Dermis microvascular lymphatic vessel endothelial cell (primary cell): ENCODE measurements at places on chromosomes 12 and 14.
A peak's percentile ranks its signal among the peaks of the same experiment; 100 is the strongest.

GRCh38 chr14:61145034-61145902 is 135.9 kb downstream of the TMEM30B start:
- DNase-seq = no peak

GRCh38 chr14:23358553-23359166 is 6.0 kb upstream of the SLC22A17 start:
- no peak for DNase-seq

DNA sequence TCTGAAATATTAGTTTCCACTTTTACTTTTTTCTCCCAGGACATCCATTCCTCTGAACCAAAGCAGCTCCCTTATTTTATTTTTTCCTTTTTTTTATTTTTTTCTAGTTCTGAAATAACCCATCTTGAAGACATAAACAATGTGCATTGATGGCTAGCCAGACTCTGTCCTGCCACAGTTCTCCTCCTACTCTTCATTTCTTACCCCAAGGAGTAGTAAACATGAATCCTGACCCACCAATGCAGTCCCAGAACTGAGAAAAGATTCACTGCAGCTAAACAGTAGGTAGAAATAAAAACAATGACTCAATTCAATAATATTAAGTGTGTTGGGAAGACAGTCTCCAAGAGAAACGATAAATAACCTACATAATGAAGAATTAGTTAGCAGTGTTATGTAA is 65.7 kb upstream of the NOVA1 start:
- DNase-seq = no peak

DNA sequence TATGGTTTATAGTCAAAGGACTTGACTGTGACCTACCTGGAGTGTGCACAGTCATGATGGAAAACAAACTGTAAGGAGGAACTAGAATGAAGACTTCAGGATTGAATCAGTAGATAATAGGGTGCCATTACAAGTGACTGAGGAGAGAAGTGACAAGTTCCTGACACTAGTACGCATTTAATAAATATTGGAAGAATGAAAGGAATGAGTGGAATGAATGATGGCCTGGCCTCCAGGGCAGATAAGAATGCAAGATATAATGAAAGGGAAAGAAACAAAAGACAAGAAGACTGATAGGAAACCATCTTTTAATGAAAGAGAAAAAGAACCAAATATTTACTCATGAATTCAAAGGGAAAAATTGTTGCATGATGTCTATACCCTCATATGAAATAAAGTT is 44.7 kb upstream of the NEDD1 start:
- no peak for DNase-seq

DNA sequence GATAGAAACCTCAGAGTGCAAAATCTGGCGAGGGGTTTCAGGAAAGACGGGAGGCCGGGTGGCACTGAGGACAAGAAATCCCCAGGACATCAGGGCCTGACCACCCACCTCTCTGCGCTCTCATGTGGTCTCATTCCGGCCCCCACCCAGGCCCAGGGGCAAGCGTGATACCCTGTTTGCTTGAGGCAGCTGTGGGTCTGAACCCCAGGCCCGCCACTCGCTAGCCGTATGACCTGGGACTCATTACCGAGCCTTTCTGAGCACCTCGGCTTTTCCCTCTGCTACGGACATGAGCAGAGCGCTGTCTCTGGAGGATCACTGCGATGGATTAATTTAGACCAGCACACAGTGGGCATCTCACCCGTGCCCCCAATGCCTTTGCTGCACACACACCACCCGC is 25.5 kb upstream of the BCDIN3D start:
- no peak for DNase-seq

DNA sequence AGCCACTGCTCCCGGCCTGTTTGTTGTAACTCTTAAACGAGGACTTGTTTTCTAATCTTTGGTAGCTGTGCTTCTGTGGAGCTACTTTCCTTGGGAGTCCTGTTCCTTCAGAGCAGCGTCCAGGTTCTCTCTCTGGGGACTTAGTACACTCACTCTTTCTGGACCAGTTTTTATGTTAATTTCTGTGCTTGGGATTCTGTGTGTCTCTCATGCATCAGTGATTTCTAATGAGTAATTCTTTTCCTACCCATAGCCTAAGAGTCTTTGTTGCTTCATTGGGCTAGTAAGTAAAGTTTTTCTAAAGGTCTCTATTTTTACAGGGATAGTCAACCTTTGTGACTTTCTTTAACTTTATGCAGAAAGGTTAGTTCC is 289.3 kb downstream of the FBXL14 start:
- no peak for DNase-seq

DNA sequence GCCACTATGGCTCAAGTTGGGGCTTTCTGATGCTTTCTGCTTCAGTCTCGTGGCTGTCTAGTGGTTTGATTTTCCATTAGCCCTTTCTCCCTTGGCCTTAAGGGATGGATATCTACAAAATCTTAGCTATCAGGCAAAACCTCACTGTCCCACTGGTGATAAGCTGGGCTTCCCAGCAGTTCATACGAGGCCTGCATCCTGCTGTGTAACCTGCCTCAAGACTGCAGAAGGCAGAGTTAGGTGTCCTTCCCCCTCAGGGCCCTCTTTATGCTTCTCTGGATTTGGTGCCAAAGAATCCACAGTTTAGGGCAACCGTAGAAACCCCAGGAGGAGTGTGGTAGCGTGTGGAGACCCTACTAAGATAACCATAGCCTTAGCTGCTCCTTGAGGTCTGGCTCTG is 38.9 kb downstream of the ETV6 start:
- no peak for DNase-seq

DNA sequence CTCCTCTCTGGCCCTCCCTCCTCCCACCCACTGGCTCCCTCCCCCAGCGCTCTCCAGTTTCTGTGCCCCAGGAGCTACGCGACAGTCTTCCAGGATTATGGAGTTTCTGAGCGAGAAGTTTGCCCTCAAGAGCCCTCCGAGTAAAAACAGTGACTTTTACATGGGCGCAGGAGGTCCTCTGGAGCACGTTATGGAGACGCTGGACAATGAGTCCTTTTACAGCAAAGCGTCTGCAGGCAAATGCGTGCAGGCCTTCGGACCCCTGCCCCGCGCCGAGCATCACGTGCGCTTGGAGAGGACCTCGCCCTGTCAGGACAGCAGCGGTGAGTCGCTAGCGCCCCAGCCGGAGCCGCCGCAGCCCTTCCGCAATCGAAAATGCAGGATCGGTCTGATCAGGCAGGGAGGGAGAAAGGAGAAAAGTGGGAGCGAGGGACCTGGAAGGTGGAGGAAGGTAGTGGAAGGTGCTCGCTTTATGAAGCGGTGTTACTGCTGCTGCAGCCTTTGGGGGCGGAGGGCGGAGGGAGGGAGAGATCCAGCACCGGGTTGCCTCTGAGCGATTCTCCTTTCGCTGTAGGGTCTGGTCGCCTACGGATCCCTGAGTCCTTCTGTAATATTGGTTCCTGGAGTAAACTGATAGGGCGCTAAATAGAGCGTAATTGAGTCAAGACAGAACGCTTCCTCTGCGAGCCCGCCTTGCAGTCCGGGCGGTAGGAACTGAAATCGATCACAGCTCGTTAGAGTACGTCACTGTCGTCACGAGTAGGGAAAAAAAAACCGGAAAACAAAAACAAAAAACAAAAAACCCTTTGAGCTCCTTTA is at the start of gene ALX1:
Gene ALX1 (plus strand): TSS at position 56 of the 819 bp plus-strand sequence. CDS start 42 bp downstream, at position 98.
- DNase-seq = no peak

- no peak for DNase-seq
Measured at GRCh38 chr12:68281322-68282077, 28.1 kb upstream of the IL22 start.

DNA sequence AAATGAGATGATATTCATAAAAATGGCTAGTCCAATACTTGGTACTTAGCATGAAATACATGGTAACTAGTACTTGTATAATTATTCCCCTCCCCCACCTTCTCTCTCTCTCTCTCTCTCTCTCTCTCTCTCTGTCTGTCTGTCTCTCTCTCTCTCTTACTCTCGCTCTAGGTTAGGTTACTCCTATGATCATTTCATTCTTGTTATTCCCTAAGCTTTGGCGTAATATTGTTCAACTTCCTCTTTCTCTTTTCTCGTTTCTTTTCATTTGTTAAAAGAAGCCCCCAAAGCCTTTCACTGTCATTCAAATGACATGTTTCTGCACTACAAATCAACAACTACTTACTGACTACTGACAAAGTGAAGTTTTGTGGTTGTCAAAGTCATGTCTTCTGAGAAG is 89.8 kb downstream of the GRIP1 start:
- DNase-seq = no peak

- peak; percentile 65 for DNase-seq
Measured at GRCh38 chr12:54229624-54230212, 40.9 kb upstream of the SMUG1 start.

- DNase-seq = no peak
Measured at GRCh38 chr14:36099619-36100018, 76.9 kb downstream of the PTCSC3 start.

- DNase-seq = no peak
Measured at GRCh38 chr14:91293281-91293680, 48.8 kb upstream of the GPR68 start.

DNA sequence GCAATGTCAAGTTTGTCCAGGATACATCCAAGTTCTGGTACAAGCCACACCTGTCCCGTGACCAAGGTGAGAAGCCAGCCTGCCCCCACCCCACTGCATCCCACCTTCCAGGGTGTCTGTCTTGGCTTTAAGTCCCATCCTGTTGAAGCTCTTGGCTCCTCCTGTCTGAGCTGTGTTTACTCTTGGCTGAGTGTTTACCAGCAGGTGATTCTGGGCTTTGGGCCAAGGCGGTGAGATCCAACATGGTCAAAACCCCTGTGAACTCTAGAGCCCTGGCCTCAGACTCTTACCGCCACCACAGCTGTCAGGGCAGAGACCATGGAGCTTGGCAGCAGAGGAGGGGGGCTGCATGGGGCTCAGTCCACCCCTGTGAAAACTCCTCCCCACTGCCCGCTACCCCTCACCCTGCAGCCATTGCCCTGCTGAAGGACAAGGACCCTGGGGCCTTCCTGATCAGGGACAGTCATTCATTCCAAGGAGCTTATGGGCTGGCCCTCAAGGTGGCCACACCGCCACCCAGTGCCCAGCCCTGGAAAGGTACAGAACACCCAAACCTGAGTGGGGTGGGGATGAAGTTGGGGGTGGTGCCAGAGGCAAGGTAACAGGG is 11.6 kb downstream of the TNS2 start:
- DNase-seq = no peak

GRCh38 chr12:111925171-111925570 is 83.1 kb downstream of the MAPKAPK5 start:
- DNase-seq = no peak

DNA sequence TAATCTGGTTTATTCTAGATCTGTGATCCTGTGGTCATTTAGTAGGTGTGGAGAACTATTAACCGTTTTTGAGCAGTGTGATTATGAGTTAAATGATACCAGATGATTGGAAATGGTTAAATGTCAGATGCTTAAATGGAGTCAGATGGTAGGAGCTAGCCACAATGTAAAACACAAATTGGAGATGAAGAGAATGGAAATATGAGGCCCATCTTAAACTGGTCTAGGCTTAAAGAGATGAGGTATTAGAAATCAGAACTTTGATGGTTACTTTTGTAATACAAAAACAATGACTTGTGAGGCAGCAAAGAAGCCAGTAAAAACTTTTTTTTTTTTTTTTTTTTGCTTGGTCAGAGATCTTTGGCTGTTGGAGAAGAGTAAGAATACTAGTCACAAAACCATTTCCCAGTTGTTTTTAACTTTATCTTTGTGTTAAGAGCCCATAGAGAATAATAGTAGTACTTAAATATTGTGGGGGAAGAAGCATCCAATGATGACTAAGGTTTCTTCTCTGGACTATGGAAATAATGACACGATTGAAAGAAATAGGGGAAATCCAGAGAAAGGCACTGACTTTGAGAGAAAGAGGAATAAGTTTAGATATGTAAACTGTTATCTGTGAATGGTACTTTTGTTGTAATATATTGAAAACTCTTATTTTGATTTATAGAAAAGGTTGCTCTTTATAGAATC is 95.9 kb downstream of the WNK1 start:
- DNase-seq = peak; percentile 16

- DNase-seq = no peak
Measured at GRCh38 chr14:81618695-81619094, 85.0 kb upstream of the SEL1L start.

DNA sequence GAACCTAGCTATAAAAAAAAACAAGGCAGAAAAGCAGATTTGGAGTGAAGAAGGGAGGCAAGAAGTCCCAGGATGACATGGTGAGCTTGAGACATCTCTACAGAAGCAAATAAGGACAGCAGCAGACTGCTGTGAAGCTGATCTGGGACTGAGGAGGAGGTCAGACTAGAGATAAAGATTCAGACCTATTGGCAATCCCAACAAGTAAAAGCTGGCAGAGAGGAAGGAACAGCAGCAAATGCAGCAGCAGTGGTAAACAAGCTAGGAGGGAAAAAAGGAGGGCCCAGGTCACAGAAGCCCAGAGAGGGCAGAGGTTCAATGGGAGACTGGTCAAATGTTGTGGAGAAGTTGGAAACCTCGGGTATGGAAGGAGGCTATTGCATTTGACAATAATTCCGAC is 11.3 kb downstream of the SPTB start:
- DNase-seq = no peak

DNA sequence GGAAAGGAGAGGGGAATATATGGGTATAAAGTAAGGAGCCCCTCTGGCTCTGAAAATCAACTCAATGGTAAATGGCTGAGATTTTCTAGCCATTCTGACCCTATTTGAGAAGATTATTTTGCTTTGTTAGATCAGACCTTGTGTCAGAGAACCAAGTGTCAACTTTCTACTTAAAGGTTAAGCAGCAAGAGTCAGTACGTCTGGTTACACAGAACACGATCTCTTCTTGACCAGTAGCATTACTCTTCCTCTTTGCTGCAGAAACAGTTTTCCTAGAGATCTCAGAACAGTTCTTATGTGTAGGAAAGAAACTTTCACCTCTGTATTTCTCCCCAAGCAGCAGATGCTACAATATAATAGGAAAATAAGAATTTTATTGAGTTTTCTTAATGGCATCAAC is 47.4 kb upstream of the BTG1 start:
- DNase-seq = no peak

- no peak for DNase-seq
Measured at GRCh38 chr12:19025582-19025981, 104.0 kb upstream of the PLEKHA5 start.

GRCh38 chr14:50967790-50968189 is 23.5 kb upstream of the PYGL start:
- DNase-seq = no peak

GRCh38 chr12:123120452-123121166 is 30.3 kb downstream of the PITPNM2 start:
- no peak for DNase-seq

DNA sequence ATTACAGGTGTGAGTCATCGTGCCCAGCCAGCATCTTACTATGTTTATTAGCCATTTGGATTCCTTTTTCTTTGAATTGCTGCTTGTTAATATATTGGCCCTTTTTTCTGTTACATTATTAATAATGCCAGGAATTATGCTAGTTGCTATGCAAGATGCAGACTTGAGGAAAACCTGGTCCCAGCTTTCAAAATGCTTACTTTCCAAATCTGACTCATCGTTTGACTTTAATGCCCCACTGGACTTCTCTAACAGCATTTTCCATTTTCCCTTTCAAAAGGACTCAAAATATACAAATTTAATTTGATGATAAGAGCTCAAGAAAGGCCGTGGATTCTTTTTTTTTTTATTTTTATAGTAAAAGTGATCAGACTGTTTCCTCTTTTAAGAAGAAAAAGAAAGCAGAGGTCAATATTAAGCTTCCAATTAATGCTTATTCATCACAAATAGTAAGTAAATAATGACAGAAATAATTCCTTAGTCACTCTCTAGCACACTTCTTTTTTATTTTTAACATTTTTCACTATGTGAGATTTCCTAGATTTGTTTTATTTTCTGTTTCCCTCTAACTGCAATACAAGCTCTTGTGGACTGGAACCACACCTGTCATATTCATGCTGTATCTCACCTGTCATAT is 146.1 kb upstream of the FGD4 start:
- DNase-seq = no peak
